ENCODE measurements at places on chromosomes 16 and 17.

- DNase-seq: no peak
Observed at GRCh38 chr17:46059486-46059885, 60.4 kb downstream of the STH start.

DNA sequence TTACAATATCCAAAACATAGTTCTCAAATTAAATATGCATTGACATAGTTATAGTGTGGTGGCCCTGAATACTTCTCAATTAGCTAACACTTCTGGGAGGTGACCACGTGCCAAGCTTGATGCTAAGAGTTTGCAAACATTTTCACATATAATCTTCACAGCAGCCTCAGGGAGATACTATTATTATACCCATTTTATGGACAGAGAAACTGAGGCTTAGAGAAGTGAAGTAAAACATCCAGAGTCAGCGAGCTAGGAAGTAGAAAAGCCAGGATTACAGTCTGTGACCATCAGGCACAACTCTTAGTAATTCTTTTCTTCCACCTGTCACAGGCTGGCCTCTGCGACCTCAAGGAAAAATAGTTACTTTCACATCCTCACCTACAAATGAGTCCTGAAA lies 102.2 kb upstream of the IRX6 start:
- no peak for DNase-seq

- no peak for DNase-seq
Observed at GRCh38 chr17:21113716-21114115, 13.0 kb upstream of the DHRS7B start.

- no peak for DNase-seq
Observed at GRCh38 chr17:64205804-64206203, 57.3 kb downstream of the TEX2 start.

- DNase-seq: peak; percentile 27
Observed at GRCh38 chr17:51869387-51869786, 289.1 kb downstream of the CA10 start.

- DNase-seq: no peak
Observed at GRCh38 chr16:12749076-12749475, 54.6 kb downstream of the CPPED1 start.

GRCh38 chr17:77501751-77502625 lies 361.2 kb downstream of the SEC14L1 start:
- DNase-seq: no peak

GRCh38 chr16:4244254-4245076 lies 2.6 kb upstream of the SRL start:
- DNase-seq: peak; percentile 2

DNA sequence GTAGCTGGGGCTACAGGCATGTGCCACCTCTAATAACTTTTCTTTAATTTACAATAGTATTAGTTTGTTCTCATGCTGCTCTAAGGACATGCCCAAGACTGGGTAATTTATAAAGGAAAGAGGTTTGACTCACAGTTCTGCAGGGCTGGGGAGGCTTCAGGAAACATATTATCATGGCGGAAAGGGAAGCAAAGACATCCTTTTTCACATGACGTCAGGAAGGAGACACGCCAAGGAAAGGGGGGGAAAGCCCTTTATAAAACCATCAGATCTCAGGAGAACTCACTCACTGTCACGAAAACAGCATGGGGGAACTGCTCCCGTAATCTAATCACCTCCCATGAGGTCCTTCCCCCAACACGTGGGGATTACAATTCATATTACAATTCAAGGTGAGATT lies 18.3 kb downstream of the IL4R start:
- DNase-seq: no peak

DNA sequence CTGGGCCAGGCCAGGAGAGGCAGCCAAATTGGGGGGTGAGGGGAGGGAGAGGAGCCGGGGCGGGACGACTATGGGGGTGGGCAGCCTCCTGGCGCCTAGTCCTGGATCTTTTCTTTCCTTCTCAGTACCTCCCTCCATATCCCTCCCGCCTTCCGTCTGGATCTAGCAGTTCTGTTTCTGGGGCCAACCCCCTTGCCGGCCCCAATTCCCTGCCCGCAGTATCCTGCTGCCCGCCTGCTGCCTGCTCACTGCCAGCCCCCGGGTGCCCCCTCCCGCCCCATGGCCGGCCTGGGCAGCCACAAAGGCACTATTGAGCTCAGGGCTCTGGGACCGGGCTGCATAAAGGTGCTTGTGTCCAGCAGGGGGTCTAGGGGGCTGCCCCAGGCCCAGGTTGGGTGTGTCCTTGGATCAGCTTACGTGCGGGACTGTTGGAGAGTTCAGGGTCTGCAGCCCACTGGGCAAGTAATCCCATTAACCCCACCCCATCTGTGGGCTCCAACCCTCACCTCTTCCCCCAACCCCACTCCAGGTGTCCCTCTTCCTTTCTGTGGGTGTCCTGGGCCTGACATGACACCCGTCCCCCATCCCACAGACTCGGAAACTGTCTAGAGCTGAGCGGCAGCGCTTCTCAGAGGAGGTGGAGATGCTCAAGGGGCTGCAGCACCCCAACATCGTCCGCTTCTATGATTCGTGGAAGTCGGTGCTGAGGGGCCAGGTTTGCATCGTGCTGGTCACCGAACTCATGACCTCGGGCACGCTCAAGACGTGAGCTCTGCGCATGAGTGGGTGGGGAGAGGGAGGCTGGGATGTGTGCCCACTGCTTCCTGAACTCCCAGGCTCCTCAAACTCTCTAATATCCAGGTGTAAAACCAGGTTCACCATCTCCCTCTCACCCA lies 2.0 kb downstream of the WNK4 start:
- DNase-seq: no peak

GRCh38 chr16:89346869-89347268 lies 129.4 kb downstream of the ZNF778 start:
- DNase-seq: no peak

- no peak for DNase-seq
Observed at GRCh38 chr17:77366206-77366557, 225.4 kb downstream of the SEC14L1 start.

DNA sequence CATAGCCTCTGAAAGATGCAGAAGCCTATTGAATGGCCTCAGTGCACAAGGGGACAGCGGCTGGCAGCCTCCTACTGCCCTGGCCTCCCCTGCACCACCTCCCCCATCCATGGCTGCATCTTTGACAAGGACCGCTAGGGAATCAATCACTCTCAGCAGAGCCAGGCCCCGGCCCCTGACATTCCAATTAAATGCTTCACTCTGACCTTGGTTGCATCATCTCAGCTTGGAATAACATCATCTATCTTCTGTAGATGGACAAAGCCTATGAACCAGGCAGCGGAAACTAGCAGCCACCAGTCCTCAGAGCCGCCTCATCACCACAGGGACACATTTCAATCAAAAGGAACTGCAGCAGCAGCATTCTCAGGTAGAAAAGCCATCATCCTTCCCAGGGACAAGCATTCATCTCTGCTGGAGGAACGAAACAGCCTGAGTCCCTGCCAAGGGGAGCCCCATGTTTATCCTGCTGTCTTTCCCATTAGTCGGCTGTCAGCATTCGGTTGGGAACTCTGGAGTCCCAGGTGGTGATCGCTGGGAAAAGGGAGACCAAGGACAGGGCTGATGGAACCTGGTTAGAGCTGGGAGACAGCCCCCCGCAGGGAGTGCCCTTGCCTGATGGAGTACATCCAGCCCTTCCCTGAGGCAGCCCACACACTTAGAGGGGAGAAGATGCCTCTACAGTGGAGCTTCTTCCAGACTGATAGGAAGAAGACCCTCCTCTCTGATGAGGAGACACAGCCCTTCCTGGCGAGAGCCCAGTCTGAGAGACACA lies 11.5 kb upstream of the TMEM132E start:
- DNase-seq: no peak

GRCh38 chr17:38352245-38353085 lies 821 bp downstream of the SOCS7 start:
- no peak for DNase-seq

DNA sequence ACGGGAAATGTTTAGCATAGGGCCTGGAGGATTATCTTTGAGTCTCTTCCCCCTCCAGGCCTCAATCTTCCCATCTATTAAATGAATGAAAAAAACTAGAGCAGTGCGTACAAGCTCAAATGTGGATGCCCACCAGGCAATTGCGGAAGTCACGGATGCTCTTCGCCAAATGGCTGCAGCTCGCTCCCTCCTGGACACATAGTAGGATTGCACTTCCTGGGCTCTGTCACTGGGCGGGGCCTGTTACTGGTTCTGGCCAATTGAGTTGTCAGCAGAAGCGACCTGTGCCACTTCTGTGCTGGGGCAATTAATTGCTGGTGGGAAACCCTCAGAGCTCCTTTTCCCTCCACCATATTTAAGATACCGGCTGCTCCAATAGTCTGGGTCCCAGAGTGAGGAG lies 168.2 kb upstream of the IRX6 start:
- DNase-seq: no peak

- DNase-seq: no peak
Observed at GRCh38 chr17:32528825-32529224, 42.0 kb downstream of the CDK5R1 start.

- DNase-seq: no peak
Observed at GRCh38 chr16:17850581-17851250, 380.0 kb upstream of the XYLT1 start.

- DNase-seq: no peak
Observed at GRCh38 chr16:74199842-74200124, 96.8 kb upstream of the PSMD7 start.

DNA sequence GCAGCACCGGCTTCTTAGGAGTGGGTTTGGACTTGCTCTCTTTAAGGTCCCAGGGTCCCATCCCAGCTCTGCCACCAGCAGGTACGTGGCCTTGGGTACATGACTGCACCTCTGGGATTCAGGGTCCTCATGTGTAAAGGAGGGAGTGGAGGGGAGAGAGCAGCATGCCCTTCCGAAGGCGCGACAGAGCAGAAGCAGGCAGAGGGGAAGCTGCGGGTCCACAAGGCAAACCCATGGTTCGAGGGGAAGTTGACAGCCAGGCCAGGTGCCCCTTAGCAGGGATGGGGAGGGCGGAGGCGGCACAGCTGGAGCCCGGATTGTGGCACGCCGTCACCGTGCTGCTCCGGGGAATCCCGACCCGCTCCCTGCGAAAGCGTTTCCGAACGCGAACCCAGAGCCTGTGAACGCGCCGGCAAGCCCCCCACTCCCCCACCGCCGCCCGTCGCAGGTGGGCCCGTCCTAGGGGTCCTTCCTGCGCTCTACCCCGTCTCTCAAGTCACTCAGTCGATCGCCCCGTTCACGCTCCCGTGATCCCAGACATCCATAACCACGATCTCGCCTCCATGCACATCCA lies 4.1 kb upstream of the TBX2 start:
- no peak for DNase-seq

DNA sequence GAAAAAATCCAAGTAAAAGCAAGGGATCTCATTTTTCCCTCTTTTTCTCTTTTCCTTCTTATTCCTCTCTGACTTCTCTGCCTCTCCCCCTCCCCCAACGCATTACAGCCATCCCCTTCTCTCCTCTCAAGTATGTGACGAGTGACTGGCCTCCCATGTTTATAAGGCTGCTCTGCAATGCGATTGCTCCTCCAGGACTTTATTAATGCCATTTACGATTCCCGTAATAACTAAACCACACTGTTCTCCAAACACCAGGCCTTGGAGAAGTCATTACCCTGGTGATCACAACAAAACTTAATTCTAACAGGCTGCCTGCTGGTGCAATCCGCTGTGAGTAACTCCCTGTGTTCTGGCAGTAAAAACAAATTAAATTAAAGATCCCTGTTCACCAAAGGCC lies 88.8 kb downstream of the HS3ST3B1 start:
- DNase-seq: no peak

DNA sequence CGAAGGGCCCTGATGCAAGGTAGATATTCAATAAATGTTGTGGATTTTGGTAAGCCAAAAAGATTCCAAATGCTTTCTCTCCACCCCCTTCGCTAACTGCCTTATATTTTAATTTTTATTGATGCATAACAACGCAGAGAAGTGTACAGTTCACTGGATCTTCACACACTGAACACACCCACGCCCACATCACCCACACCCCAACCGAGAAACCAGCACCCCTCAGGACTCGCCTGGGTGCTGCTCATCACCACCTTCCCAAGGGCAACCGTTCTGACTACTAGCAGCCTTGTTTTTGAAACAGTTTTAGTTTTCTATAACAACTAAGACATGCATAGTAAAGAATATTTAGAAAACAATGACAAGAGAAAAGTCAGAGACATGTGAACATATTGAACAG lies 9.1 kb upstream of the PLCG2 start:
- no peak for DNase-seq

DNA sequence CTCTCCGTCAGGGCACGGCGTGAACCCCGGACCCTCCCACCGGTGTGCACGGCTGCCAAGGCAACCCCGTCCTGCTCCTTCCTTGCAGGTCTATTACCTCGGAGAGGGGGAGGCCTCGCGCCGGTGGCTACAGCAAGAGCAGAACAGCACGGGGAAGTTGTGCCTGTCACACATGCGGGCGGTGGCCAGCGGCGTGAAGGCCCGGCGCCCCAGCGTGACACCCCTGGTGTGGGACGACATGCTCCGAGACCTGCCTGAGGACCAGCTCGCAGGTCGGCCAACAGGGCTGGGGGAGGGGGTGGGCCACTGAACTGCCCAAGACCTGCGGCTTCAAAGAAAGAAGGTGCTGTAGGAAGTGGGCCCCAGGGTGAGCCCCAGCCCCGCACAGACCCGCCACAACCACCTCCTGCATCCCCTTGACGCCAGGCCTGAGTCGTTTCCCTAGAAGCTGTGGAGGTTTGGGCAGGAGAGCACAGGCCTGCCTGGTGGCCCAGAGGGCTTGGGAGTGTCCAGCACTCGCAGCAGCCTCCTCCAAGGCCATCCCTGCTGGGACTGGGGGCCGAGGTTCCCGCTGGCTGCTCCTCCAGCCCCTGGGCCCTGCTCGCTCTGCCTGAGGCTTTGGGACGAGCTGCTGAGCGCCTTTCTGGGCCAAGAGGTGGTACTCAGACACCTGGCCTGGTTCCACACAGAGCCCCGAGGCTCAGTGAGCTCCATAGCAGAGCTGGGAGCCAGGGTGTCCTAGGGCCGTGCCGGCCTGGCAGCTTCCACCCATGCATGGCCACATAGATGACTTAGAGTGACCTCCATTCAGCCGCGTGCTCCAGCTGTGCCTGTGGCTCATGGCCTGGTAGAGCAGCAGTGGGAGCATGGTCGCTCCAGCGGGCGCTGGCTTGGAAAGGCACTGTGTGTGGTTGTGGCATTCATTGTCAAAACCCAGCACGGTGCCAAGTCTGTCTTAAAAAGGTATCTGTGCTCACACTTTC lies 14.7 kb downstream of the CYBC1 start:
- DNase-seq: no peak

DNA sequence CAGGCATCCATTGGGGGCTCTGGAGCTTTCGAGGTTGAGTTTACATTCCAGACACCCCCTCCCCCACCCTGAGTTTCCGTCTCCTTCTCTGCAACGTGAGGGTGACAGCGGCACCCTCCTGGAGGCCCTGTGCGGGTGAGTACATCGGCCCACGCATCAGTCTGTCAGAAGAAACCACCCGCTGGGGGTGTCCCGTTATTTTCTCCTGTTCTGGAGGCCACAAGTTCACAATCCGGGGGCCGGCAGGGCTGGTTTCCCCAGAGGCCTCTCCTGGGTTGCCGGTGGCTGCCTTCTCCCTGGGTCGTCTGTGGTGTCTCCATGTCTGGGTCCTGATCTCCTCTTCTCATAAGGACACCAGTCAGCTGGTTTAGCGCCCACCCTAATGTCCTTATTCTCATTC lies 35.7 kb downstream of the GSE1 start:
- DNase-seq: no peak

Data from NCI-H1048 (cell line).